C1 segment of cervical spinal cord (tissue), 14 donors: ENCODE measurements at places on chromosomes 16 and 17.
A peak's percentile ranks its signal among the peaks of the same experiment; 100 is the strongest.

GRCh38 chr17:18257982-18258355, 569 bp downstream of the FLII start:
- DNase-seq = peak; percentile 48

DNA sequence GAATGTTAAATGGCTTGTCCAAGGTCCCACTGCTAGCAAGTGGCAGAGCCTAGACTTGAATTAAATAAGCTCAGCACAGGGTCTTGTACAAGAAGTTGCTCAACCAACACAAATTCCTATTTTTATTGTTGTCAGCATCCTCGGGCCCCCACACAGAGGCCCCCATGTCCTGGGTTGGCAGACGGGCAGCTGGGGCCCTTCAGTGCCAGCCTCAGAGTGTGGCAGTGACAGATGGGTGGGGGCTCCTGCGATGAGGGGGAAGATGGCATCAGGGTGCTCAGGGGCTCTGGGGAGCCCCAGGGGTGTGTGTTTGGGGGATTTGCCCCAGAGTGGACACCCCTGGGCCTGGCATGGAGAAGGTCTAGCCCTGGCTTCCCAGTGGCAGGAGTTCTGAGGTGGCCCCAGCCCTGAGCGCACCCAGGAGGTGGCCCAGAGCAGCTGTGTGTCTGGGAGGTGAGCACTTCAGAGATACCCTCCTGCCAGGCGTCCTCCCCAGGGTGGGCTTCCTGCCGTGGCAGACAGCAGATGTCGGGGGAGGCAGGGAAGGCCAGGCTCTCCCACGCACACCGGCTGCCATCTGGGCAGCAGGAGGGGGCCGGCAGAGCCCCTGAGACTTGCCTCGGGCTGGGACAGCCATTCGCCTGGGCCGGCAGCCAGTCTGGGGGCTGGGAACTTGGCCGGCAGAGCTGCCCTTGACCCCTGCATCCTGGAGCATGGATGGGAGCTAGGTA, 150.8 kb downstream of the C16orf78 start:
- DNase-seq = no peak

DNA sequence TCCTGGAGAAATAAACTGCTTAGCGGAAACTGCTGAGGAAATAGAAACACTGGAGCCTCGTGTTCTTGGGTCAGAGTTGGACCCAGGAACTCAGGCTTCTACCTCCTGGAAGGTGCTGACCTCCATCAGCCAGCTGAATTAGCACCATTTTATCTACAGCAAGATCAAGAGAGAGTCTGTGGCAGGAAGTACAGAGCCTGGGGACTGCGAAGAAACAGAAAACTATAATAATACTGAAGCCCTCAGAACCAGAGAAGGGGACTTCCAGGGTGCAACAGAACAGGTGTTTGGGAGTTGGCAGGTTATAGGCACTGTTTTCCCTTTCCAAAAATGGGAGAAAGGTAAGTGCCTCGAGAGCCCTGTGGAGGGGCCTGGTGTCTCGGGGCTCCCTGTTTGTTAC, 379.7 kb downstream of the CA10 start:
- DNase-seq = no peak

DNA sequence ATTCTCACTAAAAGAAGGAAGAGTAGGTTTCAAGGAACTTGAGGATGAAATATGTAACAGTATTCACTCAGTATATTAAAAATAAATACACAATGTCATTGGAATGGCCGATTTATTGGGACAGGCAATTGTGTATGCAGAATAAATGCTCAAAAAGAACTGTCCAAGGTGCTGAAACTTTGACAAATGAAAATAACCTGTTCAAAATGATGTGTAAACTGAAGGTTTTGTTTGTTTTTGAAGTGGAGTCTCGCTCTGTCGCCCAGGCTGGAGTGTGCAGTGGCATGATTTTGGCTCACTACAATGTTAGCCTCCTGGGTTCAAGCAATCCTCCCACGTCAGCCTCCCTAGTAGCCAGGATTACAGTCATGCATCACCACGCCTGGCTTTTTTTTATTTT, 318.7 kb upstream of the RBFOX1 start:
- DNase-seq = no peak

DNA sequence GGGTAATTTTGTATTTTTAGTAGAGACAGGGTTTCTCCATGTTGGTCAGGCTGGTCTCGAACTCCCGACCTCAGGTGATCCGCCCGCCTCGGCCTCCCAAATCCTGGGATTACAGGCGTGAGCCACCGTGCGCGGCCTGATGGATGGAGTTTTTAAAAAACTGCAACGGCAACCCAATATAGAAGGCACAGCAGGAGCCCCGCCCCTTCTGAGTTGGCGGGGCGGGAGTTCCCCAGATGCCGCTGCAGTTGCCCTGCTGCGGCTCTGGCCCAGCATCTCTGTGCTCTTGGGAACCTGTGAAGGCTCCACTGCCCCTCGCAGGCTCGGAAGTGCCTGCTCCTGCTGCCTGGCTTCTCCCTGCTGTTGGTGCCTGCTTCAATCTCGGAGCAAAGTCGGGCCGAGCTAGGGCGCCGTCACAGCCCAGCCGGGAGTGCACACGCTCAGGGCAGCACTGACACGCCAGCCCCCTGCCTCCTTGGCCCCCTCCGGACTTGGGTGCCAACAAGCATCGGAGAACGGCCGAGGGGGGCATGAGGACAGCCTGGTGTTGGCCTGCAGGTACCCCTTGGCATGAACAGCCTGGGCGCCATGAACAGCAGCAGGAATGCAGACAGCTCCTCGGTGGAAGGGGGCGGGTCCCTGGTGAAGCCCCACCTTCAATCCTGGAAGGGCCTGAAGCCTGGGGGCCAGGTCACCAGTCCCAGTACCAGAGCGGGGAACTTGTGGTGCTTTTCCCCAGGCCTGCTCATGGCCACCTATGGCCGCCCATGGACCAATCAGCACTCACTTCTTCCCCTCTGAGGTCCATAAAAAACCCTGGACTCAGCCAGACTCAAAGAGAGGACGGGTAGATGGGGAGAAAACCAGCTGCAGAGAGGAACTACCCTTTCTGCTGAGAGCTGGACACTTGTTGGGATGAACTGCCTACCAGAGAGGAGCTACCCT, 2.3 kb upstream of the NT5M start:
- peak; percentile 19 for DNase-seq
